ENCODE measurements at places on chromosomes 11 and 22.
A peak's percentile ranks its signal among the peaks of the same experiment; 100 is the strongest.

- no peak for DNase-seq
Measured at GRCh38 chr11:7520011-7520942, 6.5 kb downstream of the PPFIBP2 start.

DNA sequence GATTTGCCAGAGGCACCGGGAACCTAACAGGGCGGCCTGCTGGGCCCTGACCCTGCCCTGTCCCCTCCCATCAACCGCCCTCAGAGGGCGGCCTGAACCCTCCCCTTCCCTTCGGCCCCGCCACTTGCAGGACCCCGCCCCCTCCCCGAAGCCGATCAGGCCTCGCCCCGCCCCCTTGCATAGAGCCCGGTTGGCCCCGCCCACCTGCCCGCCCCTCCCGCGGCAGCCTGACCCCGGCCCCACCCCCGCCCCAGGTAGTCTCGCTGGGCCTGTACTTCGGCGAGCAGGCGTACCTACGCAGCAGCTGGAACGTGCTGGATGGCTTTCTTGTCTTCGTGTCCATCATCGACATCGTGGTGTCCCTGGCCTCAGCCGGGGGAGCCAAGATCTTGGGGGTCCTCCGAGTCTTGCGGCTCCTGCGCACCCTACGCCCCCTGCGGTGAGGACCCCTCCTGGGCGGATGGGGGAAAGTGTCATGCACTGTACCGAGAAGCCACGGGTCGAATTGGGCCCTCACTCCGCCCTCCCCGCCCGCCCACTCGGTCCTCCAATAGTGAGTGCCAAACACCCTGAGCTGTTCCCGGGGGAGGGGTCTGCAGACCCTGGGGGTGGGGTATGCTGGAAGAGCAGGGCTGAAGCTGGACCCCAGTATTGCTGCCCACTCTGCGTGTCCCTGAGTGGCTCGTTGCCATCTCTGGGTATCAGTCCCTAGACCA lies 94.1 kb downstream of the CACNA1I start:
- DNase-seq = peak; percentile 76

- no peak for DNase-seq
Measured at GRCh38 chr22:46528121-46528610, 9.3 kb downstream of the CELSR1 start.

- no peak for DNase-seq
Measured at GRCh38 chr22:20216863-20217499, 51.1 kb downstream of the RTN4R start.

DNA sequence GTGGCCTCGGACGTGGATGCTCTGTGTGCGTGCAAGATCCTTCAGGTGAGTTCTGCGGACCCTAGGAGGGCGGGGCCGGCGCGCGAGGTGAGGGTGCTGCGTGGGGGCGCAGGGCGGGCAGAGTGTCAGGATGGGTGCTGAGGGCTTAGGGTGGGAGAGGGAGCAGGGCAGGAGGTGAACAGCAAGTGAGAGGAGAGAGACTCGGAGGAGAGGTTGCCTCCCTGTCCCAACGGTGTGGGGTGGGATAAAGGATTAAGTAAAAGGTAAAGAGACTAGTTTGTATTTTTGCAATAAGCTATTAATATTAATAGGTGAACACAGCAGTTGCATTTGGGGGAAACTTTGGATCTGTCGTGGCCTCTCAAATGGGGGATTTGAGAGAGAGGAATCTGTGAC lies 451 bp downstream of the CDC45 start:
- no peak for DNase-seq

DNA sequence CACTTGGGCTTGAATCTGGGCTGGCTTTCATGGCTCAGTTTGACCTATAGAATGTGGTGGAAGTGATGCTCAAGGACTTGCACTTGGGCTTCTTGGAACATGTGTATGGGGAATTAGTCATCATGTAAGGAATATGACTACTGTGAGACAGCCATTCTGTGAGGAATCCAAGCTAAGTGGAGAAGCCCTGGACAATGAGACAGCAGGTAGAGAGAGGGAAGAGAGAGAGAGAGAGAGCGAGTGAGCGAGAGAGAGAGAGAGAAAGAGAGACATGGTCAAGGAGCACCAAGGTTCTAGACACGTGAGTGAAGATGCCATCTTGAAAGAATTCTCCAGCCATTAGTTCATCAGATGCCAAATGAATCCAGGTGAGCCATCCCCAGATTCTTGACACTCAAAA lies 261.6 kb upstream of the SORL1-AS1 start:
- no peak for DNase-seq

All from naive thymus-derived CD8-positive, alpha-beta T cell (primary cell).